Naive B cell (primary cell): ENCODE measurements at places on chromosomes 1 and 21. TPM values are rescaled to one million over a fixed set of nuclear protein-coding genes. Genes with fewer than 3 reads are reported as not detected.

The LAX1 gene
- polyA plus RNA-seq, result 3.8 TPM

The HSD3B1 gene
- not detected for polyA plus RNA-seq

The UBE2U gene
- not detected for polyA plus RNA-seq

The KCNJ10 gene
- not detected for polyA plus RNA-seq

The S100A9 gene
- 194 TPM for polyA plus RNA-seq

The SPRR2G gene
- not detected for polyA plus RNA-seq

The PGLYRP4 gene
- polyA plus RNA-seq, result not detected

The OR2T35 gene
- not detected for polyA plus RNA-seq

The ERI3 gene
- polyA plus RNA-seq, result 46.8 TPM

The GJB5 gene
- not detected for polyA plus RNA-seq

The RYR2 gene
- not detected for polyA plus RNA-seq

The DEPDC1 gene
- not detected for polyA plus RNA-seq

The POFUT2 gene
- polyA plus RNA-seq, result 4.3 TPM

The FAM3B gene
- not detected for polyA plus RNA-seq

The OR2L13 gene
- 0.47 TPM for polyA plus RNA-seq

The E2F2 gene
- 0.39 TPM for polyA plus RNA-seq

The OR2M5 gene
- not detected for polyA plus RNA-seq

The C1orf53 gene
- polyA plus RNA-seq, result not detected

The ARMH1 gene
- polyA plus RNA-seq, result 14.0 TPM

The ELAPOR1 gene
- polyA plus RNA-seq, result 0.65 TPM

The CATSPERE gene
- polyA plus RNA-seq, result 0.80 TPM

The ACTRT2 gene
- not detected for polyA plus RNA-seq

The SNAP47 gene
- polyA plus RNA-seq, result 40.0 TPM

The GABRD gene
- not detected for polyA plus RNA-seq

The THEM5 gene
- not detected for polyA plus RNA-seq

The PRELP gene
- polyA plus RNA-seq, result not detected

The KCNH1 gene
- polyA plus RNA-seq, result not detected

The GPR89A gene
- 16.4 TPM for polyA plus RNA-seq

The LIX1L gene
- polyA plus RNA-seq, result 14.2 TPM

The CYP4Z1 gene
- polyA plus RNA-seq, result not detected

The SYT14 gene
- not detected for polyA plus RNA-seq

The OR2T2 gene
- 0.71 TPM for polyA plus RNA-seq

The TMCO4 gene
- polyA plus RNA-seq, result 12.3 TPM

The SPRR2A gene
- not detected for polyA plus RNA-seq

The CAPN8 gene
- not detected for polyA plus RNA-seq

The KCNJ15 gene
- not detected for polyA plus RNA-seq

The HNRNPR gene
- 201 TPM for polyA plus RNA-seq

The COL9A2 gene
- polyA plus RNA-seq, result 1.3 TPM

The C4BPB gene
- polyA plus RNA-seq, result not detected

The BRINP3 gene
- polyA plus RNA-seq, result not detected

The GSTM3 gene
- not detected for polyA plus RNA-seq

The PKP1 gene
- polyA plus RNA-seq, result not detected

The MAP7D1 gene
- polyA plus RNA-seq, result 5.4 TPM

The KRTAP21-2 gene
- polyA plus RNA-seq, result not detected

The PCSK9 gene
- not detected for polyA plus RNA-seq

The CADM3 gene
- not detected for polyA plus RNA-seq

The IL19 gene
- polyA plus RNA-seq, result not detected

The TRIM58 gene
- polyA plus RNA-seq, result 5.0 TPM
